ENCODE measurements at places on chromosomes 5 and 9. TPM values are rescaled to one million over a fixed set of nuclear protein-coding genes. Genes with fewer than 3 reads are reported as not detected.

The ATG10 gene
- total RNA-seq = 9.3 TPM

The SLC46A2 gene
- total RNA-seq = not detected

The LPAR1 gene
- 10.2 TPM for total RNA-seq

The TRIP13 gene
- 54.3 TPM for total RNA-seq

The CCDC112 gene
- total RNA-seq = 7.5 TPM

The ORM2 gene
- total RNA-seq = not detected

The RFX3 gene
- total RNA-seq = 1.7 TPM

The FRRS1L gene
- total RNA-seq = 0.15 TPM

The ZNG1F gene
- 26.3 TPM for total RNA-seq

The GKAP1 gene
- total RNA-seq = 7.0 TPM

The SPINK13 gene
- total RNA-seq = not detected

The CCL27 gene
- total RNA-seq = not detected

The PCDHB7 gene
- not detected for total RNA-seq

The PCDHA1 gene
- 0.10 TPM for total RNA-seq

The IL3 gene
- not detected for total RNA-seq

The CNTNAP3 gene
- total RNA-seq = 12.2 TPM

The BAG1 gene
- total RNA-seq = 148 TPM

The ARL10 gene
- 1.1 TPM for total RNA-seq

The PITX1 gene
- 31.5 TPM for total RNA-seq

The MACIR gene
- 22.2 TPM for total RNA-seq

The DAPK1 gene
- total RNA-seq = 20.1 TPM

The SURF6 gene
- total RNA-seq = 21.9 TPM

The SLIT3 gene
- 21.9 TPM for total RNA-seq

The KCNV2 gene
- total RNA-seq = not detected

The HAND1 gene
- total RNA-seq = 0.31 TPM

The S100Z gene
- total RNA-seq = not detected

The TNPO1 gene
- 145 TPM for total RNA-seq

The CCNJL gene
- total RNA-seq = 11.2 TPM

The LAMC3 gene
- 1.1 TPM for total RNA-seq

The STPG3 gene
- total RNA-seq = not detected

The FREM1 gene
- total RNA-seq = not detected

The OMD gene
- total RNA-seq = not detected

The SPATA31C1 gene
- total RNA-seq = not detected

The JMY gene
- total RNA-seq = 2.9 TPM

The PPWD1 gene
- total RNA-seq = 18.7 TPM

The NOXA1 gene
- total RNA-seq = 1.4 TPM

The SPINK14 gene
- total RNA-seq = not detected

The LECT2 gene
- not detected for total RNA-seq

The PCDHB14 gene
- 0.06 TPM for total RNA-seq

The PDLIM7 gene
- total RNA-seq = 82.0 TPM

The IRX2 gene
- 1.7 TPM for total RNA-seq

The C1QTNF3 gene
- 0.23 TPM for total RNA-seq

The C7 gene
- total RNA-seq = not detected

The TSLP gene
- total RNA-seq = not detected

The F2RL2 gene
- total RNA-seq = 6.1 TPM

The NR4A3 gene
- total RNA-seq = 3.2 TPM

The LCN9 gene
- total RNA-seq = not detected

The CTXN3 gene
- total RNA-seq = not detected
